ENCODE measurements at places on chromosomes 16 and 17.

- no peak for DNase-seq
Measured at GRCh38 chr16:15539197-15539596, 103.8 kb downstream of the MARF1 start.

DNA sequence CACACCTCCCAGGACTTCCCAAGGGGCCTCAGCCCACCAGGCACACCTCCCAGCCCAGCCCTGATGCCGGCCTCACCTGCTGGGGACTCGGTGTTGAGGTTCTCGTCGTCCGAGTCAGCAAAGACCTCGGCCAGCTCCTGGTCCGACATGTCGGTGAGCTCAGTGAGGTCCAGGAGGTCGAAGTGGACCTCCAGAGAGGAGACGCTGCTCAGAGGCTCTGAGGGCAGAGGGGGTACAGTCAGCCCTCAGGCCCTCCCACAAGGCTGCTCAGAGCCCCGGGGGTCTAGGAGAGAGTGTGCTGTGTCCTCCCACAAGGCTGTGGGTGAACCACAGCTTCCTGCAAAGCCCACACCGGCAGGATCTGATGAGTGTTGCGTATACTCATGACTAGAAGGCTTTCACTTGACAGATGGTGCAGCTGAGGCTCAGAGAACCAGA, 10.5 kb downstream of the DBNDD1 start:
- peak; percentile 63 for DNase-seq

- DNase-seq = no peak
Measured at GRCh38 chr17:14926073-14926472, 339.1 kb downstream of the PMP22 start.

- DNase-seq = no peak
Measured at GRCh38 chr17:16072031-16072430, 72.4 kb downstream of the TTC19 start.

DNA sequence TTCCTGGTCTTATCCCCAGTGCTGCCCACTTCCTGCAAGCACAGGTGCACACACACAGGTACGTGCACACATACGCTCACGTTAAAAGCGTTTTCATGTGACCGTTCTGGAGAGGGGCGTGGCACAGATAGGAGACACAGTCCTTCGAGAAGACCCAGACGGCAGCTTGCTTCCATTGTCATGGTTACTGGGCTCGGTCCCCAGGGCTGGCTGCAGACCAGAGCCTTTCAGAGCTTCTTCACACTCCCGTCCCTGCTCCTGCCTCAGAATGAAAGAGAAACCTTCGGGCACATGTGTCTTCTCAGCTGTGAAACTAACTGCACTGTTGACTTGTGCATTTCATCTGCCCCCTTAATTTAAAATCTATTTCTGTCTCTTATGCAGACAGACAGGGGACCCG, 154.2 kb downstream of the PITPNC1 start:
- no peak for DNase-seq

DNA sequence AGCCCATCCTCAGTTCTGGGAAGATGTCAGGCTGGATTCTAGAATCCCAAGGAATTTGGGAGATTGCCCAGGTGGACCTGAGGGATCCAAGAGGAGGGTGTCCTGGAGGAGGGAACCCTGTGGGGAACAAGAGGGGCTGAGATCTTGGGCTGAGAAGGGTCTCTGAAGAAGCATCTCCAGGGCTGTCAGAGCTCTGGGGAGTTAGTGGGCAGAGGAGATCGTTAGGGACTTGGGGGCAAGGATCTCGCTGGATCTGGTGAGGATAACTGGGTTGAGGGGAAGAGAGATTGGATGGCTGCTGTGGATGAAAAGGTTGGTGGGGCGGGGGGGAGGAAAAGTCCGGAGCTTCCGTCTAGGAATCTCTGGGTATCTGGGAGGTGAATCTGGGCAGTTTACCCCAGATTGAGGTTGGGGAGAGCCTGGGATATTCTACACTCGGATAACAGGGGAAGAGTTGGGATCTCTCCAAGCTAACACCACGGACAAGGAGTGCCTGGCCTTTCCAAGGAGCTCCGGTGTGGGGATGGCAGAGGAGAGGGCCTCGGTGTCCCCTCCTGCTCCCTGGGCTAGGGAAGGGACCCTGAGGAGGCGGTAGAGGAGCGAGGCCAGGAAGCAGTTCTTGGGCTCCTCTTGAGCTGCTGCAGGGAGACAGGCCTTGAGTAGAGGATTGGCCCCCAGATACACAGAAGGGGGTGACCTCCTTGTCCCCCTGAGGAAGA, 1.7 kb downstream of the FBXL19 start:
- no peak for DNase-seq

- DNase-seq = peak; percentile 71
Measured at GRCh38 chr17:76968707-76969597, 100.7 kb downstream of the MGAT5B start.

- DNase-seq = no peak
Measured at GRCh38 chr16:12225806-12226465, 249.4 kb downstream of the SNX29 start.

DNA sequence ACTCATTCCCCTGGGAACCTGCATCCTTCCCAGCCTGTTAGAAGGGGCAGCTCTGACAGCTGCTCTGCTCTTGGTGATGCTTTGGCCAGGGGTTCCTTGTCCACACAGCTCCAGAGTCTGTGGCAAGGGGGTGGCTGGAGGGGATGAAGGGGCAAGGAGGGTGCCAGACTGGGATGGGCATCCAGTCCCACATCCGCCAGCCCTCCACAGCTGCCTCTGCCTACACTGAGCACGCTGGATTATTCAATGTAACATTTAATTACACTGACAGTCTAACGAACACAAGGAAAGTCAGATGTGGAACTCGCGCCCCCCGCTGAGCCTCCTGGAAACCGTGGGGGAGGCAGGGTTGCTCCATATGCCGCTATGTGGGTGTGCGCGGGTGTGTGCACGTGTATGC, 101.1 kb downstream of the C16orf78 start:
- no peak for DNase-seq

DNA sequence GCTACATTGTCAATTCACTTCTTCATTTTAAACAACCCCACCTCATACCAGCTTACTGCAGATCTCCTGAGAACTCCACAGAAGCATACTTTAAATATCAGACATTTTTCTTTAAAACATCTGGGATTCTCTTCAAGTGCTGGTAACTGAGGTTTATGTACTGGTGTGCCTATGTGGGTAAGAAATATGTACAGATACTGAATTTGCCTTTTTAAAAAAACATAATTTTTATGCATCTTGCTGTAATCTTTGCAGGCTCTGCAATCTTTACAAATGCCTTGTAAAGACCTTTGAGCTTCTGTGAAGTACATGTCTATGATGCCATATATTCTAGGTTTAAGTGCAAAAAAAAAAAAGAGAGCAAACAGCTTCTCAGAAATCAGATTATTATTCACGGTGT, 127.6 kb upstream of the NOG start:
- no peak for DNase-seq

GRCh38 chr17:10156599-10156947, 41.8 kb downstream of the GAS7 start:
- DNase-seq = no peak

GRCh38 chr17:50026837-50027171, 29.1 kb upstream of the ITGA3 start:
- peak; percentile 72 for DNase-seq

DNA sequence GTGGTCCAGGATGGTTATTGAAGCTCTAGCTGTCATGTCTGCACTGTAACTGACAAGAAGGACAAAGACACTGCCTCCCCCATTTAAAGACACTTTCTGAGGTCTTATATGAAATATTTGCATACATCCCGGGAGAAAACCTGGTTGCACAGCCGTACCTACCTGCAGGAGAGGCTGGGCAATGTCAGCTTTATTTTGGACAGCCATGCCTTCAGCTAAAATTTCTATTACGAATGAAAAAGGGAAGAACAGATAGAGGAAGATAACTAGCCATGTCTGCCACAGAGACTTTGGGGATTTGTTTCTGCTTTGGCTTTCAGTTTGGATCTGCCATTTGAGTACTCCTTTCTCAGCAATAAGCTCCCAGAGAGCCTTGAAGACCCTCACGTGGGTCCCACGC, 19.0 kb downstream of the SLC7A6 start:
- no peak for DNase-seq

DNA sequence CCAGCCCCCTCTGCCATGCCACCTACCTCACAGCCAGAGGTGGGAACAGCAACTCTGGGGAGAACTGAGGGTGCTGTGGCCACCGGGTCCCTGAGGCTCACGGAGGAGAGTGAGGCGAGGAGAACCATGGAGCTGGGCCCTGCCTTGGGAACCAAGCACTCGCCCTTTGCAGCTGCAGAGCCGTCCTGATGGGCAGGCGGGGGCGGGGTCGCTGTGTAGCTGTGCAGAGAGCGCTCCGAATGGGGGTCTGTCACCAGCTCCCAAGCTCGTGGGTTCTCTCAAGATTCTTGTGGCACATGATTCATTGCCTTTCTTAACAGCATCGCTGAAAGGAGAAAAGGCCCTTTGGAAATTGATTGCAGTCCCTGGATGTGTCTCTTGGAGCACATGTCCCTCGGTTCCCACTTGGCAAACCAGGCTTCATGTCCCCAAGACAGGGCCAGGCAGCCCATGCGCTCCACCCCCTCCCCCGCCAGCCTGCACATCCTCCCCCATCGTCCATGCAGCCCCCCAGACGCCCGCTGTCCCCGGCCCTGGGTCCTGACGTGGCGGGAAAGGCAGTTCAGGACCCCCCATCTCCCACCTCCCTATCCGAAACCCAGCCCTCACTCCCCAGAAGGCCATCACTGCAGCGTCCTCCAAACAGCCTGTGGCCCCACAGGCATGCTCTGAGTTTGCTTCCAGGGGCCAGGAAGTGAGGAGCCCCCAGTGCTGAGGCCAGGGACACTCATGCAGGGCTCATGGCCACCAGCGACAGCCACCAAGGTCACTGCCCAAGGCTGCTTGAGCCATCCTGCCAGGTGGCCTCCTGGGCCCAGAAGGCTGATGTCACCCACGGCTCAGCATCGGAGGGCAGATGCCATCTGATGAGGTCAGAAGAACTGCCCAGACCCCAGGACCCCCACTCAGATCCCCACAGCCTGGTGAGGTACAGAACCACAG, 20.6 kb upstream of the CHMP6 start:
- no peak for DNase-seq

DNA sequence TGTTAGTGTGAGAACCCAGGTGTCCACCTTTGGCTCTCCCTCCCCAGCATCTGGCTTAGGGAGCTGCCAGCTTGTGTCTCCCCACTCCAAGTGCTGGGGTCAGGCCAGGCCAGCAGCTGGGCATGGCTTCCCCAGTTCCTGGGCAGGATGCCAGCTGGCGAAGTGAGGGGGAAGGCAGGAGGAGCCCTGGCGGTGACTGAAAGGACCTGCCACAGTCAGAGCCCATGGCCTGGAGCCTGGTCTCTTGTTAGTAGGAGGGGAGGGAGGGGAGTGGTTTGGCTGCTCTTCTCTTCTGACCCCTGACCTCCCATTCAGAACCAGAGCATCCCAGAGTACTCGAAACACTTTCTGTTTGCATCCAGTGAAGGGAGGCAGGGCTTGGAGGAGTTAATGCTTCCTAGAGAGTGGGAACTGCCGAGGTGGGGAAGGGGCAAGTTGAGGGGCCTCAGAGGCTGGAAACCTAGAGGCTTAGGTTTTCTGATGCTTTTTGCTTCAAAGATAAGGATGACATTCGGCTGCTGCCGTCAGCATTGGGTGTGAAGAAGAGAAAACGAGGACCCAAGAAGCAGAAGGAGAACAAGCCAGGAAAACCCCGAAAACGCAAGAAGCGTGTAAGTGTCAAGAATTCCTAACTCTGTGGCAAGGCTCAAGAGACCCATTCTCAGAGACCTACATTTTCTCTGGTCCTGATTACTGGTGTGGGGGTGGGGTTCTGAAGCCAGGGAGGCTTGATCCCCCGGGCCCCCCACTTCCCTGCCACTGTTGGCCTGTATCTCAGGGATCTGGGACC, 772 bp downstream of the CHD3 start:
- no peak for DNase-seq

GRCh38 chr17:40663252-40663651, 1.7 kb downstream of the KRT222 start:
- DNase-seq = no peak

GRCh38 chr17:22102177-22102576, 409.9 kb downstream of the KCNJ18 start:
- no peak for DNase-seq

GRCh38 chr17:72775919-72776318, 316.6 kb downstream of the SLC39A11 start:
- no peak for DNase-seq

GRCh38 chr17:82674656-82675475, 23.6 kb downstream of the RAB40B start:
- no peak for DNase-seq

DNA sequence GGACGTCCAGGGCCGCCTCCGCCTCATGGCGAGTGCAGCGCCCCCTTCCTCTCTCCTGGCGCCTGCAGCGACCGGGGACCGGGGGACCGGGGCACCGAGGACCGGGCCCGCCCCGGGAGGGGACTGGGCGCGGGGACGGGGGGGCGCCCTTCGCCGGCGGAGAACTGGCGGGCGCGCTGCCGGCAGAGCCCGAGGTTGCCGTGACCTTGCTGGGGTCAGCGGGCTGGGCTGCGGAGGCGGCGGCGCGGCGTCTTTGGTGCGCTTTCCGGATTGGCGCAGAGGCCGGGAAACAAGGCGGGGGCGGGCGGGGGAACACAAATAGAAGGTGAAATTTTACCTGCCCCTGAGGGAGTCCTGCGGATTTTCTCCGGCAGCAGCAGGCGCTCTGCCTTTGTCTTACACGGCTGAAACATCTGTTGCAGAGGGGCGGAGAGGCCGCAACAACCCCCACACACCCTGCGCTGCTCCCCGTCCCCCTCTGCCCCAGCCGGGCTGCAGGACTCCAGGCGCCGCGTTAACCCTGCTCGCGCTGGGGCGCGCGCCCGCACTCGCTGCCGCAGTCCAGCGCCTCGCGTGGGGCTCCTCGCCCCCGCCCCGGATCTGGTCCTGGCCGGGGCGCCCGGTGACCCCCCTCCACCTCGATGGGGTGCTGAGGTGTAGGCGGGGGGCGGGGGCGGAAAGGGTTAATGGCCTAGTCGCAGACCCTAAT, 53.5 kb downstream of the SREBF1 start:
- peak; percentile 32 for DNase-seq

DNA sequence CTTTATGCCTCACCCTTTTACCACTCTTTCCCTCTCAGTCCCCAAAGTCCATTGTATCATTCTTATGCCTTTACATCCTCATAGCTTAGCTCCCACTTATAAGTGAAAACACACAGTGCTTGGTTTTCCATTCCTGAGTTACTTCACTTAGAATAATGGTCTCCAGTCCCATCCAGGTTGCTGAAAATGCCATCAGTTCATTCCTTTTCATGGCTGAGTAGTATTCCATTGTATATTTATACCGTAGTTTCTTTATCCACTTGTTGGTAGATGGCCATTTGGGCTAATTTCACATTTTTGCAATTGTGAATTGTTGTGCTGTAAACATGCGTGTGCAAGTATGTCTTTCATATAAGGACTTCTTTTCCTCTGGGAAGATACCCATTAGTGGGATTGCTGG, 597.3 kb downstream of the WWOX start:
- DNase-seq = no peak

- no peak for DNase-seq
Measured at GRCh38 chr17:11922638-11923037, 74.6 kb downstream of the ZNF18 start.

DNA sequence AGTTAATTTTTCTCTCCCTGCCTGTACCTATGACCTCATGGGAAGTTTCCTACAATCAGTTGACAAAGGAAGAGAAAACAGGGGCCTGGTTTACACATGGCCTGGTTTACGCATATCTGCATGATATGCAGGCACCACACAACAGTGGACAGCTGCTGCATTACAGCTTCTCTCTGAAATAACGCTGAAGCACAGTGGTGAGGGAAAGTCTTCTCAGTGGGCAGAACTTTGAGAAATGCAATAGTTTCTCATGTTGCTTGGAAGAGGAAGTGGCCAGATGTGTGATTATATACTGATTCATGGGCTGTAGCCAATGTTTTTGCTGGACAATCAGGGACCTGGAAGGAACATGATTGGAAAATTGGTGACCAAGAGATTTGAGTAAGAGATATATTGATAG, 324.1 kb upstream of the GOT2 start:
- no peak for DNase-seq
